ENCODE measurements at places on chromosomes 4 and X. TPM values are rescaled to one million over a fixed set of nuclear protein-coding genes. Genes with fewer than 3 reads are reported as not detected.

XAGE3 gene
- not detected for total RNA-seq

MSANTD1 gene
- total RNA-seq = 0.51 TPM

UGT2A1 gene
- total RNA-seq = not detected

MAGEB1 gene
- total RNA-seq = not detected

BEND4 gene
- total RNA-seq = 0.05 TPM

ZNF711 gene
- total RNA-seq = 0.27 TPM

DNA sequence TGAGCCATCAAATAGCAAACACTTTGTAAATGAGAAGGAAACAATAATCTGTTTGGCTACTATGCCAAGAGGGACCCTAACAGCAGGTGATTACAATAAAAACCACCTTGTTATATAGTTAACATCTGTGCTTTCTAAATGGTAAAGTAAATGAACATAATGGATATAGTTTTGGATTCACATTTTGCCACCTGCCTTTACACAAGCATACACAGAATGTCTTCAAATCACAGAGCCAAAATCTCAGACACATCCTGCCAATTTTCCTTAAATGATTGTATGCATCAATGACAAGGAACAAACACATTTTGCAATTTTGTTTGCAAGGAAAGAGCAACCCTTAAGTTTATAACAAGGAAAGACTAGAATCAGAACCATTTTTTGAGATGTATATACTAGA is 334.2 kb downstream of the FSTL5 start:
- no peak for DNase-seq

GRCh38 chr4:169268951-169269760 is 1.6 kb downstream of the SH3RF1 start:
- no peak for DNase-seq

GRCh38 chr4:153922148-153922547 is 133.3 kb upstream of the SFRP2 start:
- no peak for DNase-seq

DNA sequence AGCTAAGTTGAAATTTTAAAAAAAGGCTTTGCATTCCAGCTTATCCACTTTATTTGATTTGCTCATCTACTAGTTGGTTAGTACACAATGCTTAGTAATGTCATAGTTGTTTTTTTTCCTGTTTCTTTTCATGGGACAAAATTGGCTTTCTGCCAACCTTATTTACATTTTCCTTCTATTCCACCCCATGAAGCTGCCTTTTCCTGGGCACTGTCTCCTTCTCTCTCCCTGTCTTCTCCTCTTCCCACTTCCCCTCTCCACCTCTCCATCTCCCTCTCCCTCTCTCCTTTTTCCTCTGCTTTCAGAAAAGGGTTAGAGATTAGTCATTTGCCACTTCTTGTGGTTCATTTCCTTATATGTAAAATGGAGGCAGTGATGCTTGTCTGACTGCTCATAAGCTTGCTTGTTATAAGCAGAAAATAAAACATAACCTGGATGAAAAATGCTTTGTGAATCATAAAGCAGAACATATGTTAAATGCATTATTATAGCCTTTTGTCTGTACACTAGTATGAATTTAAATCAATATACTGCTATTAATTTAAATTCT is 181.9 kb downstream of the CEP135 start:
- DNase-seq = no peak

GRCh38 chrX:154010330-154011087 is 9.2 kb downstream of the IRAK1 start:
- DNase-seq = no peak

- DNase-seq = no peak
Observed at GRCh38 chr4:163092093-163092492, 74.6 kb downstream of the NAF1 start.

- no peak for DNase-seq
Observed at GRCh38 chr4:48343035-48343434, 1.7 kb downstream of the SLAIN2 start.

GRCh38 chrX:100328351-100328750 is 81.7 kb downstream of the PCDH19 start:
- no peak for DNase-seq

GRCh38 chrX:53362449-53362848 is 60.0 kb downstream of the SMC1A start:
- no peak for DNase-seq

Data from Right ventricle myocardium inferior (tissue), 1 donor.